Activated naive CD4-positive, alpha-beta T cell treated with anti-CD3 and anti-CD28 coated beads, Interleukin-2, amount 50 U/mL, for 16 hours (primary cell): ENCODE measurements at places on chromosomes 3 and 15.

GRCh38 chr15:84983711-84984110, 2.1 kb downstream of the PDE8A start:
- no peak for DNase-seq

DNA sequence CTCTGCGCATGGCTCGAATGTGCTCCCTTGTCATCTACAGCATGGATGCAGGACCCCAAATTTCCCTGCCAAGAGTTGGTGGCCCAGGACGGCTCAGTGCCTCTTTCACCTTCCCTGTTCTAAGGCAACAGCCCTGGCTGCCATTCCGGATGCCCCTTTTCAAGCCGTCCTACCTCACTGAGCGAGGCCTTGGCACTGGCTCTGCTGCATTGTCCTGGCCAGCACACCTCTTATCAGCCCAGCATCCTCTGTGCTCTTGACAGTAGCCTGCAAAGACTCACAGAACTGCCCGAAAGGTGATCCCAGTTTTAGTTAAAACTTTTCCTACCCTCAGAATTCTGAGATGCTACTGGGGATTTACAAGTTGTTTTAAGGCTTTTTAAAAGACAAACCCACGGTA, 122.0 kb downstream of the MECOM start:
- no peak for DNase-seq

DNA sequence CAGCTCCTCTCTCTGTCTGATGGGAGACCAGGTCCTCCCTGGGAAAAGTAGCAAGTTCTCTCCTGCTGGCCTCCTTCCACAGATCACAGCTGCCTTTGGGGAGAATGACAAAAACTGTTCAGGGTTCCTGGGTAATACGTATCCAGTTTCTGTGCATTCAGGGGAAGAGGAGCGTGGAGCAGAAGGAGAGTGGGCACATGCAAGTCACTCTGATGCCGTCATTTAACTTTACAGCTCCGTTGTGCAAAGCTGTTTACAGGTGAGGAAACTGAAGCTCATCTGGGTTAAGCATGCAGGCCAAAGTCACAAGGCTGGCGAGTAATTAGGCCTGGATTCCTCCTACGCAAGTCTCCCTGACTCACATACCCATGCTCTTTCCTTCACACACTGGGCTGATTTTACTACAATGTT, 7.5 kb upstream of the TM4SF1 start:
- DNase-seq, result no peak

GRCh38 chr15:69058830-69059556, 44.5 kb downstream of the NOX5 start:
- DNase-seq, result peak; percentile 68

GRCh38 chr15:87620393-87620792, 636.1 kb downstream of the NTRK3 start:
- no peak for DNase-seq

DNA sequence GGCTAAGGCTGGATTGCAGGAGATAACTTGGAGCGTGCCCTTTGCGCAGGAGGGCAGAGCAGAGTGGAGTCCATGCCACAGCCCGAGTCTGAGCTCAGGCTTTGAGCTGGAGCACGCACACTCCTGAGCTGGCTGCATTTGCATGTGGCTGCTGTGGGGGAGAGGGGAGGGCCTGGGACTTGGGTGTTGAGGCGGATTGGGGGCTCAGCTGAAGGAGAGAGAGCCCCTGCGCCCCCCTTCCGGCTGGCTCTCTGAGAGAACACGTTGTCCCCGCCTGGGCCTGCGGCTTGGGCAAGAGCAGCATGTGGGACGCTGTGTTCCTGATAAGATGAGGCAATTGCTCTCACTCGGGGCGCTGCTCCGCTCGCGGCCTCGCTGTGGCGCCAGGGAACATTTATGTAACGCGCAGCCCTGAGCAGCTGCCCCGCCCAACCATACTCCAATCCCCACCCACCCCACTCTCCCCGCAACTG, 39.1 kb downstream of the KLF13 start:
- peak; percentile 85 for DNase-seq

- no peak for DNase-seq
Observed at GRCh38 chr15:95684693-95685115, 645.8 kb upstream of the NR2F2 start.

GRCh38 chr3:54619531-54619930, 308.3 kb downstream of the LRTM1 start:
- DNase-seq, result no peak

DNA sequence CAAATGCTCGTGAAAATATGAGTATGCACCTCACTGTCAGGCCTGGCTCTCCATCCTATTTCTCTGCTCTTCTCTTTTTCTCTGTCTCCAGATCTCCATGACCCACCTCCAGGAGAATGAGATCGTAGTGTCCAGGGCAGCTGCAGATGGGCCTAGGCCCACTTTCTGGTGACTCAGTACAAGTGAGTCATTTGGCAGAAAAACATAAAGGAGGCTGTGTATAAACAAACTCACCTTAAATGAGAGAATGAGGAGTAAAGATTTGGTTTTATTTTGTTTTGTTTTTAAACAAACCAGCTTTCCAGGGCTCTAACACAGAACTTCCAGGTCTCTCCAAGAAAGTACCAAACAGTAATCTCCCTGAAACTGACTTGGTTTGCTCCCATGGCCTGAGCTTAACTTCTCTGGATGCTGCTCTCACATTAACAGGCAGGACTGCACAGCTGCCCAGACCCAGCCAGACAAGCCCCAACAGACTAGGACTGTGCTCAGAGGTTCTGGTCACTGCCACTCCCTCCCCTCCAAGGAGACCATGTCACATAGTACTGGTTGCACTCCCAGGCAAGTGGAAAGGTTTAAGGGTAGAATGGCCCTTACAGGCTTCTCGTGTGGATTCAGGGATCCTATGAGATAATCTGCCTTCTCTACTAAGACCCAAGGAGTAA, 1.5 kb upstream of the HEG1 start:
- no peak for DNase-seq
